NCI-H2081 (cell line): ENCODE measurements at places on chromosomes 6 and 20.

- DNase-seq = no peak
These were observed 20.1 kb upstream of the PLEKHG1 start for GRCh38 chr6:150579611-150580010.

- DNase-seq = no peak
These were observed 37.6 kb upstream of the CD83 start for GRCh38 chr6:14079971-14080370.

GRCh38 chr6:118122161-118122725 lies 215.2 kb downstream of the SLC35F1 start:
- no peak for DNase-seq

- peak; percentile 94 for DNase-seq
These were observed at the start of gene TRMT11 for GRCh38 chr6:125986301-125987025. TSS of gene TRMT11 (plus strand) at chr6:125986540. CDS start at chr6:125986551, 11 bp downstream.

- no peak for DNase-seq
These were observed 3.0 kb downstream of the SLC18B1 start for GRCh38 chr6:132795461-132795860.

DNA sequence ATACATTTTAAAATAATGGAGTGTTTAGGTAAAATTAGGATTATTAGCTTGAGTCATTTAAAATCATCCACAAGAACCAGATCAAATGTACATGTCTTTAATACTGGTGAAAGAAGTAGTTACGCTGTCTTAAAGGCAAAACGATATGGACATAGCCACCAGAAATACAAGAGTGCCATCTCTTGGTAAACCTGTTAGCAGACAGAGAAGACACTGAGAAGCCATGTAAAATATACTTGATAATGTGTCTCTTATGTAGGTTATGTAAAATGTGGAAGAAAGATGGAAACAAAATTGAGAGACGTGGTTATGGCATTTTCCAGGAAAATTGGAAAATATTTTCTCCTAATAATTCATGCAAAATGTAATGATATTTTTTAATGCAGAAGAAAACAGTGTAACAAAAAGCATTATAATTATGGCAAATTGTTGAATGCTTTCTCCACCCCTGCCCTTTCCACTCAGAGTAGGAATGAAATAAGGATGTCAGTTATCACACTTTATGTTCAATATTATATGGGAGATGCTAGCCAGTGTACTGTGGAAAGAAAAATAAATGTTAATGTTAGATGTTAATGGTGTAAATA lies 12.2 kb upstream of the SLC17A2 start:
- DNase-seq = peak; percentile 1

- DNase-seq = no peak
These were observed 41.7 kb downstream of the ISM1 start for GRCh38 chr20:13262671-13263360.

DNA sequence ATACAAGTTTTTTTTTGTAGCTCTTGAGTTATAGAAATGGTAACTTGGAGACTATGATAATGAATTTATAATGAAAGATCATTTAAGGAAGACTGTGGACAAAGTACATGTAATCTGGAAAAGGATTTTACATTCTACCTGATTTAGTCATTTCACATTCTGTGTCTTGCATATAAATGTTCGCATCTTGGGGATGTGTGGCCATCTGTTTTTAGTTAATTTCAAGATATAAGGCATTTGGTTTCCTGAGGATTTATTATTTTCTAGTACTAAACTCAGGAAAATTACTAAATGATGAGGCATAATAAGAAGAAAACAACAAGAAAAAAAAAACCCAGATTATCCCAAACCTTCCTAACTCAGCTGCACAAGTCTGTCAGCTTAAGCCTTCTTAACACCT lies 112.7 kb upstream of the PRL start:
- no peak for DNase-seq

DNA sequence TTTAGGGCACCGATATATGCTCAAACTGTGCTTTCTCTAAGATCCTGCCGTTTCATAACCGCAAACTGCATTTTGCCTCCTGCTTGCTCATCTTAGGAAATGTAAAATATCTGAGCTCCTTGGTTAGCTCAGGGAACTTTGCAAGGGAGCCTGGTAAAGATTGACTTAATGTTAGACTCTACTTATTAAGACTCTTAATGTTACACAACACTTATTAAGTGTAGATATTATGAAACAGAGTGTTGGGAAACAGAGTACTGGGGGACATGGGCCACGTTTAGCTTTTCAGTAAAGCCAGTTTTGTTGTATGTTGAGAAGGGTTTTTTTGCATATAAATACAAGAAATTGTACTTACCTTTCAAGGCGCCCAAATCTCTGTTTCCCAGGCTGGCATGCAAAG lies 1.9 kb downstream of the LTV1 start:
- DNase-seq = no peak

- DNase-seq = no peak
These were observed 8.2 kb downstream of the BACH2 start for GRCh38 chr6:90288404-90288803.

DNA sequence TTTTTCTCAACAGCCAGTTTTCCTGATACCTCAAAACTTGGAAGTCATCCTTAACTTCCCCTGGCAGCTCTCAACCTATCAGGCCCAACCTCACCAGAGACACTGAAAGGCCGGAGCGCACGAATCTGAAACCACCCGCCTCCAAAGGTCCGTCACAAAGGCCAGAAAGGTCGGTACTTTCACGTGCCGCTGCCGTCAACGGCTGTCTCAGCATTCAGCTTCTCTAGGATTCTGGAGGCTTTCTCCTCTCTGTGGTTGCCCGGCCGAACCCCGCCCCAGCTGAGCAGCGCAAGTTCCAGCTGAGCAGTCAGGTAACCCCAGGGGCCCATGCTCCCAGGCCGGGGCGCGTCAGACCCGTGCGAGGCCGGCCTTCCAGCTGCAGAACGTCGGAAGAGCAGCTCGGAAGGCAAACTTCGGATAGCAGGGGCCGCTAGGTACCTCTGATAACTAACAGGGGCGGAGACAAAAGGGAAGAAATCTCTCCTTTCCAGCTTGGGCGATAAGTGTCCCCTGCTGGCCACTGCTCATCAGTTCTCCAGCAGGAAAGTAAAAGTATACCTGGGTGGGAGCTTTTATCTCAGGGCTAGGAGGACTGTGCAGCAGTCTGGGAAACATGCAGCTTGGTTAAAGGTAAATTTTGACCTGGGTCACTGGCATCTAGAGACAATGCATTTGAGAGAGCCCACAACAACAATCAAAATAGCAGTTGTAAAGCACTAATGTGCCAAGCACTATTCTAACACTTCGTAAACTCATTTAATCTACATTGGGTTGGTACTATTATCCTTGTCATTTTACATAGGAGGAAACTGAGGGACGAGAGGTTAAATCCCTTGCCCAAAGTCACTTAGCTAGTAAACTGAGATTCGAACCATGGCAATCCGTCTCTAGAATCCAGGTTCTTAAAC lies 16.1 kb downstream of the ZSCAN12 start:
- peak; percentile 86 for DNase-seq

DNA sequence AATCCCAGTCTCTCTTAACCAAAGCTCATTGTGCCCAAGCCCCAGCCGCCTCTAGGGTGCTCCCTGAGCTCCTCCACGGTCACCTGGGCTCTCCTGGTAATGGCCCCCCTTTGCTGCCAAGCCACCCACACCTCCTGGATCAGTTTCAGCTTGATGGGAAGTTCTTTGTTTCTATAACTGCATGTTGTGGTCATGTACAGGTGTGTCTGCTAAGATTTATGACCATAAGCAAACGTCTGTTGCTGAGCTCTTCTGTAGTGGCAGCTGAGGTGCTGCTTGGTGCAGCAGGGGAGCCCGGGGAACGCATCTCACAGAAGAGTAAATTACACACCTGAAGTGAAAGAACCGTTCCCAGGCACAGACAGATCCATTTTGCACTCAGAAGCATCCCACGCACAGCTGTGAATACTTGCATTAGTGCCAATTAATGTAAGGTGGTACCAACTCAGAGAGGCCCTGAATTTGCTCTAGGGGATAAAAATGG lies 194.6 kb upstream of the ARID1B start:
- peak; percentile 94 for DNase-seq

- peak; percentile 73 for DNase-seq
These were observed at the start of gene EPM2A for GRCh38 chr6:145735356-145736165. TSS of gene EPM2A (minus strand) at chr6:145735520. CDS start at chr6:145735498, 22 bp downstream.

- no peak for DNase-seq
These were observed 160.9 kb downstream of the DTNBP1 start for GRCh38 chr6:15501826-15502445.

DNA sequence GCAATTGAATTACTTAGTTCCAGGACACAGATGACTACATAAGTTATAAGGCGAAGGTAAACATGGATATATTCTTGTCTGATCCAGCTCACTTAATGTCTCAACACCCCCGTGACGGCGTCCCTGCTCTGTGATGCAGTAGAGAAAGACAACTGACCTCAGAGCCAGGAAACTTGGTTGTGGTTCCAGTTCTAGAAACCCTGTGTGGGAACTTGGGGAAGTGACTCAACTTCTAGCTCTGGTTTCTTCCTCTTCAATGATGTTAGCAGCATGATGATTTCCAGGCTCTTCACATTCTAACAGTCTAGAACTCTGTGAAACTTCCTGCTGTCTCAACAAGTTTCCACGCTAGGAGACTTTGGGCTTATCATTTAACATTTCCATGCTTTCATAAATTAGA lies 18.4 kb downstream of the LAMA4 start:
- DNase-seq = no peak

GRCh38 chr6:149130508-149130907 lies 187.0 kb upstream of the TAB2 start:
- DNase-seq = no peak

GRCh38 chr6:19478273-19478672 lies 358.9 kb upstream of the ID4 start:
- DNase-seq = no peak

GRCh38 chr6:103784117-103784516 lies 1075.6 kb downstream of the HACE1 start:
- no peak for DNase-seq

DNA sequence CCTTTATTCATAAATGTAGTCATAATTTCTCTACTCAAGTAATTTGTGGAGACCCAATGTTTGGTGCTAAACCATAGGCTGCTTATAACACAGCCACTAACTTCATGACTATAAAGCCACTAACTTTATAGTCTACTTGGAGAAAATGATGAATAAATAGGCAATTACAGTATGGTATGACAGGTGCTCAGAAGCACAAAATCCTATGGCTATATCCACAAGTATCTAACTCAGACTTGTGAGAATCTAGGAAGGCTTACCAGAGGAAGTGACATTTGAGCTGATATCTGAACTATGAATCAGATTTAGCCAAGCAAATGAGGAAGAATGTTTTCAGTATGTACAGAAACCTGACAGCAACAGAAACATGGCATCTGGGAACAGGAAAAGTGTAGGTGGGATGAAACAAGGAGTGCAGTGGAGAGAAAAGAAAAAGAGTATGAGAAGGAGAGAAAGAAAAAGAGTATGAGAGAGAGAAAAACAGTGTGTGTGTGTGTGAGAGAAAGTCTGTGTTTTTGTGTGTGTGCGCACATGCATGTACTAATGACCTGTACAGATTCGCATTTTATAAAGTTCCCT lies 59.9 kb downstream of the REV3L start:
- DNase-seq = no peak

- no peak for DNase-seq
These were observed 75.3 kb downstream of the AIG1 start for GRCh38 chr6:143135797-143136561.

GRCh38 chr6:44508646-44509045 lies 121.1 kb downstream of the CDC5L start:
- DNase-seq = no peak

DNA sequence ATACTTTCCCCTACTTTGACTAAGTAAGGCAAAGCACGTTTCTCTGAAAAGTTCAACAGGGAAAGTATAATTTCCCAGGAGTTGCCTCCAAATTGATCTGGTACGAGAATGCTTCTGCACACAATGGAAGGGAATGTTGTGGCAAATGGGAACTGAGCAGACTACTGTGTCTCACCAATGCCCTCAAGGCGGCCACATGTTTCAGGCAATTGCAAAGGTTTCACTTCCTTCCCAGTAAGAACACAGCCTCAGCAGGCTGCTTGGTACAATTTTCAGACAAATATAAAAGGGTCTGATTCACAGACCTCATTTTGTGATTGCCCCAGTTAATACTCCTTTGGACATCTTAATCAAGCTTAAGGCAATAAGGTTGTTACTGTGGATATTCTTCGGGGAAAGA lies 71.2 kb downstream of the KIAA0319 start:
- DNase-seq = no peak

GRCh38 chr20:37841389-37841788 lies 61.5 kb upstream of the VSTM2L start:
- no peak for DNase-seq

DNA sequence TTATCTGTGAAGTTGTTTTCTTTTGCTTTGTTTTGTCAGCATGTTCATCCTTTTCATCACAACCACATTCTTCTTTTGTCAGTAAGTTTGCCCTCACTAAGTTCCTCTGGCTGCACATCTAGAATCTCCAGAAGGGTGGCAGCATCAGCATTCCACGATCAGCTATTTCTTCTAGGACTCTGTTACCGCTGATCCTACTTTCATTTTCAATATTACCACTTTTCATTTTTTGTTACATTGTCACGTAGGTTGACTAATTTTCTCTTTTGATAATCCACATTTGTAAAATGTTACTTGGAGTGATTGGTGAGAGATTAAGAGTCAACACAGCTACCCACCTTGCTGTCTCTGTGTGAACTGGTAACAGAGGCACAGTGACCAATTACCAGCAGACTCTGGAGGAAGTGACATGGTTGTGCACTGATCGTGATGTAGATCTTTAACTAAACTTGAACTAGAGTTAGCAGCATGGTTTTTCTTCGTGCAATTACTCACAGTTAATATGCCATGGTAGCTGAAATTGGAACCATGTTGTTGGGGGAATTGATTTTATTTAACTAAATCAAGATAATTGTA lies 307.9 kb upstream of the SLC35B3 start:
- no peak for DNase-seq
